NT2/D1 (cell line): ENCODE measurements at places on chromosomes 2 and 18.

DNA sequence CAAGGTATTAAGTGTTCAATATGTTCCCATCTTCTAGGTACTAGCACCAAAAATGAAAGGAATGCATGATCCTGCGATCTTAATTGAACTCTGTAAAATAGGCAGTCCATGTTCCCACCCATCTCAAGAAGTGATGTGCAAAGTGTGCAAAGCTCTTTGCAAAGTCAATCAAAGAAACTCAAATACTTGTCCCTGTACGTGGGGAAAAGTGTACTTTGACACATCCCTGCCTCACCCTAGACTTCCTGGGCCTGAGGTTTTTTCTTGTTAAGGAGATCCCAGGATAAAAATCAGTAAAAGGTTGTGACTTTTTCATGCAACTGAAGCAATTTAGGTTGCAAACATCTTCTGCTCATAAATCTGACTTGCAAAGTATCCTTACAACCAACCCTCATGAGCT lies 25.3 kb downstream of the HNRNPA3 start:
- DNase-seq, result no peak

DNA sequence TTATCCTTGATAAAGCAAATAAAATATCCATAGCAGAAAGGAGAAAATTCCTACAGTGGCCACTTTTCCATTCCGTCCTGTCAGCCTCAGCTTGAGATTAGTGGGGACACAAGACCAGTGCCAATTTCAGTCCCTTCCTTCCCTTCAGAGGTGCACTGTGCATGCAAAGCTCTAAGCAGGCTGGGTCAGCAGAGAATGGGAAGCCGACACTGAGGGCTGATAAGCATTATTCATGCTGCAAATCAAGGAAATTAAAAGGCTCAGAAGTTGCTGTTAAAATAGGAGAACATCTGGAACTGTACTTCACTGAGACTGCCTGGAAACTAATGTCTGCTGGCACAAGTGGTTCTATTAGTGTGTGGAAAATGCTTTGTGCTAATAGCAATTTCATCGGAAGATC lies 534.3 kb downstream of the ADCYAP1 start:
- no peak for DNase-seq

DNA sequence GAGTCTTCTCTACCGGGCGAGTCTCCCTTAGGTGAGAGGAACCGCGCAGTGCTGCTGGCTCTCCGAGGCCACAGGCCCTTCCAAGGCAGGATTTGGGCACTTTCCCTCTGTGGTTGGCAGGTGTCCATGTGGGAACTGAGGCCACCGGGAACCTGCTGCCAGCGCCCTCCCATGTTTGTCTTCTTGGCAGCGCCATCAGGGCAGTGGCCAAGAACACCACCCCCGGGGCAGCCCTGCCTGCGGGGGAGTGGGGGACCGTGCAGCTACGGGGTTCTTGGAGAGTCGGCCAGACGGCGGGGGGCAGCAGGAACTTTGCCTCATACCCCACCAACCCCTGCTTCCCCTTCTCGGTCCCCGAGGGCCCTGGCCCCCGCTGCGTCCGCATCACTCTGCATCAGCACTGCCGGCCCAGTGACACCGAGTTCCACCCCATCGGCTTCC lies 10.0 kb downstream of the CAPN10 start:
- DNase-seq, result no peak

DNA sequence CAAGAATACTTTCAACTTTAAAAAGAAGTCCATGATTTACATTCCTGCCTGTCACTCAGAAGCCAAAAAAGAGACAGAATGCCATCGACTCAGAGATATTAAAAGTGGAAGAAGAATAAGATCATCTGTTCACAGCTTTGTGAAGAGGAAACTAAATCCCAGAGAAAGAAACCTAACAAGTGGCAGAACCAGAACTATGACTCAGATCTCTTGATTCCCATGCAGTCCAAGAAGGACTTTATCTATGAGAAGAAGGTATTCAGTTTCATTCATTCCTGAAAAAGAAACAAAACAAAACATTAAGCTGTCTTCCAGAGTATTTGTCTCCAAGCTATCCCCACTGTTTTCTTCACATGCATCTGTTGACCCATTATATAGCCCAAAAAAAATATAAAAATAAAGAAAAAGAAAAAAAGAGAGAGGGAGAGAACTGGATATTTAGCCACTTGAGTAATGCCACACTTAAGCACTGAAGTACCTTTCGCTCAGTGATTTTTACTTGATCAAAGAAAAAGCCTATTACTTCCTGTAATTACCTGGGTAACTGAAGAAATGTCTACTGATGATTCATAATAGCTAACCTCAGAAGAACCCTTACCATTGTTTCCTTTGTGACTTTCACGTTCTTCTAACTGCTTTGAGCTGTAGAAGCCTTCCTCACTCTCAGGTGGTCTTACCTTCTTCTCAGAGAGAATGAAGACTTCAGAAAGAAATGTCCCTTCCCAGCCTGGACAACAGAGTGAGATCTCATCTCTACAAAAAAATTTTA lies 17.7 kb upstream of the AKAIN1 start:
- no peak for DNase-seq

- no peak for DNase-seq
These were observed 10.8 kb downstream of the COQ10B start for GRCh38 chr2:197464175-197464574.

- no peak for DNase-seq
These were observed 44.8 kb downstream of the REV1 start for GRCh38 chr2:99445065-99445464.

- DNase-seq, result no peak
These were observed 105.8 kb downstream of the RIT2 start for GRCh38 chr18:43009674-43010073.

GRCh38 chr2:105926960-105927678 lies 182.4 kb downstream of the NCK2 start:
- no peak for DNase-seq

DNA sequence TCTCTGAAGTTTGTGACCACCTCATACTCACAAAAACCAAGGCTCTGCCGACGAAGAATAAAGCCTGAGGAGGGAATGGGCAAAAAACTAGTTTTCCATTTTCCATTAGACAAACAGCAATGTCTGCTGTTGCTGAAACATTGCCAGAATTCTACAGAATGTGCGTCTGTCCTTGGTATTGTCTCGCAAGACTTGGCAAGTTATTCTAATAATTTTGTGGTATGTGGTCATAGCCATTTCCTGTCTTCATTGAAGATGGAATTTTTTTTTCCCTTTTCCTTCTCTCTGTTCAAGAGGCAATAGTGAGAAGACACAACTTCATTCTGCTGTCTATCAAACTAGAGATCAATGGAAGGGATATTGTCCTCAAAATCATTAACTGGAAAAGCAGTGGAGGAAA lies 296.1 kb downstream of the RND3 start:
- no peak for DNase-seq

DNA sequence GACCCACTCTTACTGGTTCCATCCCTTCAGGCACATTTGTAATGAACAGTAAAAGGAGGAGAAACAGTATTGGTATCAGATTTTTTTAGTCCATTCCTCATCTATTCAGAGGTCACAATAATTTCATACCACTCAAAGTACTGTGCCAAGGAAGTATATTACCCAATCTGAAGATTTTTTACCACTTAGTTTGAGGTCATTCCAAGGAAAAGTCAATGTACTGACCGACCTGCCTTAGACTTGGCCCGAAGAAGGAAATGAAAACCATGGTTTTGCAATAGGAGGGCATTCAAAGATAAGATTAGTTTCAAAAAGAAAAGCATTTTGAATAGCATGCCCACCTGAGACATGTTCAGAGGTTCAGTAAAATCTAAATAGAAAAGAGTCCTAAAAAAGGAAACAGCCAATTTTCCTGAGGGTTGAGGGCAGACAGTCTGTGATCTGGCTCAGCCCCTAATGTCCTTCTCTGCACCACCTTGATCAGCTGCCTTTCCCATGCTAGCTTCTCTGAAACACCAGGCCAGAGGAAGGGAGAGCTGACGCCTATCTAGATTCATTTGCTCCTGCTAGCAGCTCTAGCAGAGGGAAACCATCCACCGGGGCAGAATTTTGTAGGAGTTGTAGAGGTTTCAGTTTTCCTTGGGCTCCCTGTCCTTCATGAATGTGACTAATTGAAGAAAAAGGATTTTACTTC lies 107.3 kb upstream of the FZD5 start:
- DNase-seq, result no peak

DNA sequence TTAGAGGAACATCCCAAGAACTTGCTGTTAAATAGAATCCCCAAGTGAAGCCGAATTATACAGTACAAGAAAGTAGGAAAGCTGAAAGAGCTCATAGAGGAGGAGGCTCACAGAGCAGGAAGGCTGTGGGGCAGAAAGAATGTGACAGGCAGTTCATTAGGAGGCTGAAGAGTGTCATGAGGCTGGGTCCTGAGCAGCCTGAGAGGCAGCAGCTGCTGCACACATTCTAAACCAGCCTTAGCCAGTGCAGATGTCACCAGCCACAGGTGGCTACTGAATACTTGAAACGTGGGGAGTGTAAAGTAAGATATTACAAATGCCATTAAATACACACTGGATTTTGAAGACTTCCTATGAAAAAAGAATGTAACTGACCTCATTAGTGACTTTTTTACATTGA lies 490.2 kb upstream of the KLHL29 start:
- no peak for DNase-seq

DNA sequence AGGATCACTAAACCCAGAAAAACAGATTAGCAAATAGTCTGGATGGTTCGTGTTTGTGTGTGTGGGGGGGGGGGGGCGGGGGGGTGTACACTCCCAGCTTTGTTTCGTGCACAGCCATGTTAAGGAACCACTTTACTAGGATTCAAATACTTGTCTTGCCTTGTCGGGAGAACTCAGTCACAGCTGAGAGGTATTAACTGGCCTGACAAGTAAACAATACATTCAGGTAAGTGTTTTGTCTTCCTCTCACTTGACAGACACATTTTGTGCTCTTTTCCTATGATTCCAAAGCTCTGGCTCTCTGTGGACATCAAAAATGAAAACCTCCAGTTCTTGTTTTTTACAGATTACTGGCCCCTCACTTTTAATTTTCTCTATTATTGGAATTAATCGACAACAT lies 173.5 kb downstream of the LRP1B start:
- no peak for DNase-seq

- DNase-seq, result no peak
These were observed 64.0 kb downstream of the RAB31 start for GRCh38 chr18:9771977-9772660.

DNA sequence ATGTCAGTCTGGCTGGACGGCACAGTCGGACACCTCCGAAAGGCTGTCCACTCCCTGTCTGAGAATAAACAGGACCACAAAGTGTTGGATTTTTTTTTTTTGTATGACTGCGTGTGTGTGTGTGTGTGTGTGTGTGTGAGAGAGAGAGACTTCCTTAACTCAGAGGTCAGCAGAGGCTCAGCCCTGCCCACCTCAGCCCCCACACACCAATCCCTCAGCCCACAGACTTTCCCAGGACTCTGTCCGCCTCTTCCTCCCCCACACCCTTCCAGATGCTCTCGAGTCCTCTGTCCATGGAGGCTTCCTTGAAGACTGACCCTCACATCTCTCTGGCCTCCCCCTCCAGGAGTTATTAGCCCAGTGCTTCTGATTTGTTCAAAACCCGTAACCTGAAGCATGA lies 147.3 kb downstream of the BCL11A start:
- DNase-seq, result no peak

- DNase-seq, result no peak
These were observed 4.2 kb downstream of the ERMN start for GRCh38 chr2:157321466-157321865.

GRCh38 chr2:66441581-66442320 lies 6.8 kb downstream of the MEIS1 start:
- no peak for DNase-seq

DNA sequence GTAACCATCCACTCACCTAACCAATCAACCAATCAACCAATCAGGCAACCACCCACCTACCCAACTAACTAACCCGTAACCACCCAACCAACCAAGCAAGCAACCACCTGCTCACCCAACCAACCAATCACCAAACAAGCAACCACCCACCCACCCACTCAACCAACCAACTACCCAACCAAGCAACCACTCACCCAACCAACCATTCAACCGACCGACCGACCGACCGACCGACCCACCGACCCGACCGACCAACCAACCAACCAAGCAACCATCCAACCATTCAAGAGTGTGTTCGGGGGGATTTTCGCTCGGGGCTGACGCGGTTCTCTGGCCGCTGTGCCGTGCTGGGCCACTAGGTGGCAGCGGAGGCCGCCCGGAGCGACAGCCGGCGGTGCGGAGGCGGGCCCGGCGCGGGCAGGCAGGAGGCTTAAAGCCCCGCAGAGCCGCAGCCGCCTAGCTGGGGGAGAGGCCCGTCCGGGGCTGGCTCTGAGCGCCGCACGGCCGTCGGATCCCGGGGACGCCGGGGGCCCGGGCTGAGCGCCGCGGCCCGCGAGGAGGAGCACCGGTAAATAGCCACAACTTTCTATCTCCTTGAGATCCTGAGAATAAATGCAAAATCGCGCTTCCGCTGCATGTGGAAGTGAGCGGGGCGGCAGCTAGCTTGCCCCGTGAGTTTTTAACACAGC lies at the start of gene MC5R:
TSS of gene MC5R (plus strand) at position 443 of the 689 bp plus-strand sequence. CDS start 1,617 bp downstream, outside the sequence.
- no peak for DNase-seq

DNA sequence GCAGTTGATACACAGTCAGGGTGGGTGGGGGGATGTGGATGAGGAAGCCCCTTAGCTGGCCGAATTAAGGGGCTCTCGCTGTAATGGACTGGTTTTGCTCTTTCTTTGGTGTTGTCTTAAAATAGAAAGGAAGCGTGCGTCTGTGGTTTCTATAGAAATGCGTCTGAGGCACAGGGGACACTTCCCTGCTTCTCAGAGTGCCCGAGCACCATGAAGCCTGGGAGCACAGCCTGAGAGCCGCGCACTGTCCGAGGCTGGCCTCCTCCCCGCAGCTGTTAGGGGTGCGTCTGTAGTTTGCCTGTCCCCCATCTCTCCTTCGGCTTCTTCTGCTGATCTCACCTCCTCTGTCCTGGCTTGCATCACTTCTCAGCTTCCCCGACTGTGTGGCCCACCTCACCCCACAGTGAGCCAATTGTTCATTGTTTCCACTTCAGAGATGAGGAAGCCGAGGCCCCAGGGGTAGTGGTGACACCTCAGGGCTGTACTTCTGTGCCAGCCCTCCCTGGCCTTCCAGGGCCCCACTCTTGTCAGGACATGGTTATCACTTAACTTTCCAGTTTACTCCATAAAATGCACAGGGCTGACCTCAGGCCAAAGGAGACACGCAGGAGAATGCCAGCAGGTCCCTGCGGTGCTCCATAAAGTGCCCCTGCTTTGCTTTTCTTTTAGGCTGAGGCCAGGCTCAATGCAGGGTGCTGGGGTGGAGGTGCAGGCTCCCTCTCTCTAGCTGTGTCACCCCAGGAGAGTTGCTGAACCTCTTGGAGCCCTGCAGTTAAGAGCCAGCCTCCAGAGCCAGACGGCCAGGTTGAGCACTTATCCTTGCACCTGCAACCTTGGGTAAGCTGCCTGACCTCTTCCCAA lies 210.6 kb downstream of the SEPTIN10 start:
- no peak for DNase-seq

- DNase-seq, result no peak
These were observed 87.2 kb upstream of the NXPH2 start for GRCh38 chr2:138867341-138867740.
